AG04450 (cell line): ENCODE measurements at places on chromosomes 12 and 14.

- DNase-seq, result no peak
Observed at GRCh38 chr12:46382408-46382963, 9.9 kb upstream of the SLC38A2 start.

- no peak for DNase-seq
Observed at GRCh38 chr14:92647797-92648279, 100.6 kb downstream of the LGMN start.

GRCh38 chr14:99252443-99252939 lies 19.5 kb downstream of the BCL11B start:
- DNase-seq, result no peak

DNA sequence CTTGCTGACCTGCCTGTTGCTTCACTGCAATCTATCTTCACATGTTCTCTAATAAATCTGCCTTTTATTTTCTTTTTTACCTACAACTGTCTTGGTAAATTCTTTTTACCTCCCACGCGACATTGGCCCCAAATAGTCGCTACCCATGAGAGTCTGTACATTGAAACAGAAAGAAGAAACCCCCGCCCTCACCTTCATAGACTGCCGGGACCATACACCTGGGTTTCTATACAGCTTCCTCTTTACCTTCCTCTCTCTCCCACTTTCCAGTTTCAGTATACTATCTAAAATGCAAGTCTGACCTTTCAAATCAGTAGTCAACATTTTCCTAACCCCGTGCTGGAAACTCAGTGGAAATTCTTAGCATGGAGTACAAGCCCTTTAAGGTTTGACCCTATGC lies 4.8 kb downstream of the SLC8A3 start:
- DNase-seq, result no peak

DNA sequence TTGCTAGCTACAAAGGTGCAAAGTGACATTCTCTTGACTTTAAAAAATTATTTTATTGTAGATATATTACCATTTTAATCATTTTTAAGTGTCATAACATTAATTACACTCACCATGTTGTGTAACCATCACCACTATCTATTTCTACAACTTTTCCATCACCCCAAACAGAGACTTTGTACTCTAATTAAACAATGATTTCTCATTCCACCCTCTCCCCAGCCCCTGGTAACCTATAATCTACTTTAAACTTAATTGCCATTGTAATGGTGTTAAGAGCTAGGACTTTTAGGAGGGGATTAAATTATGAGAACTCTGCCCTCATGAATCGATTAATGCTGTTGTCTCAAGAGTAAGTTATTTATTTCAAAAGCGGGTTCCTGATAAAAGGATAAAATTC lies 352.9 kb upstream of the SEL1L start:
- DNase-seq, result no peak

DNA sequence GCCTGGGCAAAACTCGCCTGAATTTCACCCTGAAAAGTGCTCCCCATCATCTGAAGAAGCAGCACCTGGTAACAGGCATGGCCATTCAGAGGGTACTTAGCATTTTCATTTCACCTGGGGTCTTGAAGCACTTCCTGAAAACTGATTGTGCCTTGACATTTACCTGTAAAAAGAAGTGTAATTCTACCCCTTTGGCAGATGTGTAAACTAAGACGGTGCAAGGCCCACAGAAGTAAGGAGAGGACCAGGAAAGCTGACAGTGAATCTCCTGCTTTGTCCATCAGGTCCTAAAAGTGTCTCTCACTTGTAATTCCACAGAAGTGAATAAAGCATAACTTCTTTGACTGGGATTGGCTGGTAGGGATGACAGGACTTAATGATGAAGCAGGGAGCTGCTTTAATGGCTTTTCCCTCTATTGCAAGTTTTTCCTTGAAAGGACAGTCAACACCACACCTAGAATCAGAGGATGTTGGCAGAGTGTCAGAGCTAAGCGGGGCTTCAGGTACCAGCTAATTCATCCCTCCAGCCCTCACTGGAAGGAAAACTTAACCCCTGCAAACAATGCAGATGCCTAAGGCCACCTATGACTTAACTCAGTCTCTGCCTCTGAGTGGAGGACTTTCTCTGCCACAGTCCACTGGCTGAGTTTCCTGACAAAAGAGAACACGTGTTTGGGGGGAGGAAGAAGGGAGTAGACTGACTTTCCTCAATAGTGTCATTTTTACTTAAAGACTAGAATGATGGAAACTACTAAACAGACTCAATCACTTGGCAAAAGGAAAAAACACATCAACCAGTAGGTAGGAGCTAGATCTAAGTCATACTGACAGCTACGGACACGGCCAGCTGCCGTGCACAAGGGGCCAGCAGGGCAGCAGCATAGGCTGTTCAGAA lies 74.7 kb downstream of the NUAK1 start:
- DNase-seq, result no peak

GRCh38 chr14:59582845-59583509 lies 6.4 kb upstream of the CCDC175 start:
- no peak for DNase-seq

DNA sequence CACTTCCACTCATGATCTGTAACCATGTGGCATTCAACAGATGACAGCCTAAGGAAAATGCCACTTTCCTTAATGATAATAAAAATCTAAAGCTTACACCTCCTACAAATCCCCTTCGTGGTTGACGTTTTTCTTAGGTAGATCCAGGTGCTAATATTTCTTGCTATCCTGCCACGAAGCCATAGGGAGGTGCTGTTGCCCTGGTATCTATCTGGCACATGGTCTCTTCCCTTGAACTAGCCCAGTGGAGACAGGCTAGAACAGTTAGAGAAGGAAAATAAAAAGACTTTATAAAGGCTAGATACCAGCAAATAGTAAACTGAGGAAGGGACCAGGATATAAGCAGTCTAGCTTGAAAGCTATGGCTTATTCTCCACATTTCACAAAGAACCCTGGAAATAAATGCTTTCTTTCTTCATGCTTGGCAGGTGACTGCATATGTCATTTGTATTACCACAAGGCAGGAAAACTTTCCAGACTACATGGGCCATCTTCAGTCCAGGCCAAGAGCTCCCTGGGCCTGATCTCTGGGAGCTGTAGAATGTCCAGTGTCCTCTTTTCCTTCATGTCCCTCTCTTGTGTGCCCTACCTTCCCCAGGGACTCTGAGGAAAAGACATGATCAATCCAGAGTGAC lies 15.3 kb downstream of the SPIC start:
- DNase-seq, result no peak

- DNase-seq, result no peak
Observed at GRCh38 chr14:89110110-89110509, 285.7 kb downstream of the TTC8 start.

DNA sequence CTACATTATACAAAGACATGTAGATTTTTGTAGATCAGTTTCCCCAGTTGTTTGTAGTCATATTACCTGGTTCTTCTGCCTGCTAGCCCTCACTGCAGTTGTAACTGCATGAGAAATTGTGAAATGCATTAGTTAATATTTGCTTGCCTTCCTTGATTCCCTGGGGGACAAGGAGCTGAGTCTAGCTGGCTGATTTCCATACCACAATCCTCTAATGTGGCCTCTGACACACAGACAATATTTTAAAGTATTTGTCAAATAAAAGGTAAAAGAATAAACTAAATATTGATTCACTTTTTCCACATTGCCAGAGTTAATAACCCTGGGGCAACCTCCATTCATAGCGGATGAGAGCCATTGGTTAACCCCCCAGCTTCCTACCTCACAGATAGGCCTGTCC lies 128.8 kb upstream of the TMEM132C start:
- no peak for DNase-seq

DNA sequence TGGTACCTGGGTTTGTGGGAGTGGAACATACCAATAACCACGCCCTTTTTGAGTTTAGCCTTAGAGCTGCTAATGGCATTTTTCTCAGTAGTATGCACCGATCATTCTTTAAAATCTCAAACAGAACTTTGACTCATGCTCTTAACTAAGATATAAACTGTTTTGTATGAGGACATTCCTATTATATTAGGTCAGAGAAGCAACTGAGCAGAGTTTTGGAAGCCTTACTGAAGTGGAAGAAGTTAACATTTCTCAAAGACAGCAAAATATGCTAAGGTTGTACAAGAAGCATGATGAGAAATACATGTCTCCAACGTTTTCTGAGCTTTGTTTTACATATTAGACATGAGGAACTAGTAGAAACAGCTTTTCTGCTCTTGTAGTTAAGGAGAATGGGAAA lies 819.2 kb downstream of the FSCB start:
- DNase-seq, result peak; percentile 57

DNA sequence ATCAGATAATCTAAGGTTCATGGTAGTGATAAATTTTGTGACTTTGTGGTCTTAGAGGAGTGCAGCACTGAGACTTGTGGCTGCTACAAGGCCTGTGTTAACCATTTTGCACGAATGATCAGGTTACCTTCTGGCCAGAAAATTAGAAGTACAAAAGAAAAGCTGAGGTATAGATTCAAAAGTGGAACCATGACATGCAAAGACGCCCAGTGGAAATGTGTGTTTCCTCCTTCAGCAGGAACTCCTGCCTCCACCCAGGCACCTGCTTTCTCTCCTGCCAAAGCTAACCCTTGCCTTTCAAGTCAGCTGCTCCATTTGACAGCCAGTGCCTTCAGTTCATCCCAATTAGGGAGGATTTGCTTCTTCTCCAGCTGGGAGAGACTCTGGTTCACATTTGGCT lies 10.1 kb downstream of the PDE6H start:
- DNase-seq, result no peak

GRCh38 chr12:8685051-8685450 lies 12.7 kb upstream of the RIMKLB start:
- DNase-seq, result no peak

DNA sequence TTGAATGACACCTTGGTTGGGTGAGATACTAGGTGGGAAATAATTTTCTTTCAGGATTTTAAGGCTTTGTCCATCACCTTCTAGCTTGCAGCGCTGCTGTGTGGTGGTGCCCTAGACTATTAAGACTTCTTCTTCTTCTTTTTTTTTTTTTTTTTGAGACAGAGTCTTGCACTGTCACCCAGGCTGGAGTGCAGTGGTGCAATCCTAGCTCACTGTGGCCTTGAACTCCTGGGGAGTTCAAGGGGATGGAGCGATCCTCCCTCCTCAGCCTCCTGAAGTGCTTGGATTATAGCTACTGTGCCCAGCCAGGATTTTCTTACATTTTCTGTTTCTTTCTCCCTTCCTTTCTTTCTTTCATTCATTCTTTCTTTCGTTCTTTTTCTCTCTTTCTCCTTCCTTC lies 10.3 kb upstream of the MTA1 start:
- no peak for DNase-seq

GRCh38 chr14:38838979-38839323 lies 264.1 kb downstream of the SEC23A start:
- DNase-seq, result no peak

DNA sequence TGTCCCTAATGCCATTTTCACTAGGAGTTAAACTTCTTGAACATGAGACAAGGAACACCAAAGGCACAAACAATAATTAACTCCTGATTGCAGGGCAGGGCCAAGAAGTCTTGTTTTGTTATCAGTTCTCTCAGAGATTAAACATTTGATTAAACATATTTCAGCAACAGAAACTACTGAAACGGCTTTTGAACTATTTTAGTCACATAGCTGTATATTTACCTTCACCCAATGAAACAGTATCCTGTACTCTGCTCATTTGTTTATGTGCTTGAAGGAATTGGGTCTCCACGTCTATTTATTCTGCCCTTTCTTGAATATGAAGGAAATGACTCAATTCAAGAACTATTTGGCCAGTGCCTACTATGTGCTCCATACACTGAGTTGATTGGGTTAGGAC lies 51.3 kb upstream of the PTCSC3 start:
- no peak for DNase-seq

DNA sequence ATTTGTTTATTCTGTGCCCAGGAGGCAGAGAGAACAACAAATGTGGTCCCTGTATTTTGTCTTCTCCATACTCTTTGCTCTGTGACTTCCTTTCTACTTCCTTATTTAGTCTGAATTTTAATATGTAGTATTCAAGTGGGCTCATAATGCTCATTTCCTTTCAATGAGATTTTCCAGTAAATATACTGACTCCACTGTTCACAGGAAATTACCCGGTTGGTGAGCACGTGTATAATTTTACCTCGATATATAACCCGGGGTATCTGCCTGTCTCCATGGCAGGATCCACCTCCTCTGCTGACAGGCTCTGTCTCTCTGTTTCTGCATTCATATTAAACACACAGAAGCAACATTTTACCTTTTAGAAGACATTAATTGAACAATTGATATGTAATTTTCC lies 166.0 kb downstream of the SLC38A4 start:
- DNase-seq, result no peak

- DNase-seq, result no peak
Observed at GRCh38 chr12:109625131-109625559, 51.6 kb downstream of the MVK start.

GRCh38 chr14:52304248-52304904 lies 9.7 kb upstream of the PTGER2 start:
- DNase-seq, result no peak

DNA sequence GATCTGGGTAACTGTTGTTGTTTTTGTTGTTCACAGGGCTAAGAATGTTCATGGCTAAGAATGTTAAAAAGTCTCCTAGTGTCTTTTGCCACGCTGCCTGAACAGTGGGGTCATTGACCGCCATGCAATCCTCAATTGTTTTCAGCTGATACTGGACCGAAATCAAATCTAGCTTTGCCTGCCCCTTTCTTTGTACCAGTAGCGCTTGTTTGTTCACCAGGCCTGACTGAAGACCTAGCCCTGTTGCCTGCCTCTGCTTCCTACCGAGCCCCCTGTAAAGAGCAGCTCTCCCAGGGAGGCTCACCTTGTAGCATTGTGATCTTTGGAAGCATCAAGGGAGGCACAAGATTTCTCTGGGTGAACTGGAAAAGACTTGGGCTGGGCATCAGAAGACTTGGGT lies 6.7 kb downstream of the PSEN1 start:
- DNase-seq, result no peak

GRCh38 chr14:73058922-73059673 lies 764 bp downstream of the RBM25 start:
- DNase-seq, result no peak

DNA sequence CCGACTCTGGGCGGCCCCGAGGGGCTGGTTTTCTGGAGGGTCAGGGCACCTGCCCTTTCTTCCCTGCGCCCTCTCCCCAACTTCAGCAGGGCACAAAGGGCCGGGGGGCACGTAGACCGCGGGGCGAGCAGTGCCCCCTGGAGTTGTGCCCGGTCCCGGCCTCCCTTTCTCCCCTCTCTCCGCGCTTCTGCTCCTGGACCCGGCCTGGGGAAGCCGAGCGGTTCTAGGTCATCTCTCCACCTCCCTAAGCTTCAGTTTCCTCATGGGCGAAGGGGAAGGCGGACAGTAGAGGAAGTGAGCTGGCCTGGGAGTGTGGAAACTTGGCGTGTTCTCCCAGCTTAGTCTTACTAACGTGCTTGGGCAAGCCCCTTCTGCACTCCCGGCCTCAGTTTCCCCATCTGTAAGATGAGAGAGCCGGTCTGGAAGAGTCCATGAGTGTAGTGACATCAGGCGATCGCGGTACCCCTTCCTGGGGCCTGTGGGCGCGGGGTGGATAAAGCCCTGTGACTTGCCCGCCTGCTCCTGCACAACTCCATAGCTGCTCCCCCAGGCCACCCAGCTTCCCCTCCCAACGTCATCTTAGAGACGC lies 158.6 kb upstream of the PARP11 start:
- DNase-seq, result no peak

GRCh38 chr14:77923131-77923936 lies 123.4 kb downstream of the ADCK1 start:
- no peak for DNase-seq

GRCh38 chr14:96100161-96101064 lies 61.3 kb downstream of the C14orf132 start:
- DNase-seq, result peak; percentile 66
